ENCODE measurements at places on chromosomes 3 and 15.

DNA sequence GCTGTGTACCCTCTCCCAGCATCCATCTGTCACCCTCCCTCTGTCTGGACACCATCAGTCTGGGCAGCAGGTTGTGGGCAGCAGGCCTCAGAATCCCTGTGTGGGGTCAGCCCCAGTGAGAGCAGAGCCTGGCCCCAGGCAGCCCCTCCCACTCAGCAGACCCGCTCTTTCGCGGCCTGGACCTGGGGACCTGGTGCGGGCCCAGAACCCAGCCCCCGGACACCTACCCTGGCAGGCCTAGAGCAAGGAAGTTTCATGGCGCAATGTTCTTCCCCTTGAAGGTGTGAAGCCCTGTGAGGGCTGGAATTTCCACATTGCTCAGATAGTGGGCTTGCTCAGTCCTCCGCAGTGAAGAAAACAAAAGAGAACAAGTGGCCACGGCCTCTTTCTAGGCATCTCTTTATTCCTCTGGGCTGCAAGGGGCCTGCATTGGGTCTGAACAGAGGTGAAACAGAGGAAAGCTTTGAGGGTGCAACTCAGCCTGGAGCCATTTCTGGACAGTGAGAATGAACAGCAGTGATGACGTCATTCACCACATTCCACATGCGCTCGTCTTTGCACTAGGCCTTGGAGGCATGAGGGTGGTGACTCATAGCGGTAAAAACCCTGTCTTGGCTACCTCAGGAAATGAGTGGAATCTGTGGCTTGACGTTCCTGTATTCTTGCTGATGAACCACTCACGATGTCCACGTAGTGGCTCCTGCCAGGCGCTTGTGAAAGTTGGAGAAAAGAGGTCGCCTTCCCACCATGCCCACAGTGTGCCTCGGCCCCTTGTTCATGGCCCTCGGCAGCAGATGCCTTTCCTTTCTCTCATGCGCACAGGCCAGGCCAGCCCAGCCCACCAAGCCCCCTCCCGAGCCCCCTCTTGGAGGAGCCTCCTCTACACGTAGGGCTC, 66.1 kb downstream of the SLC30A4 start:
- DNase-seq, result peak; percentile 61

DNA sequence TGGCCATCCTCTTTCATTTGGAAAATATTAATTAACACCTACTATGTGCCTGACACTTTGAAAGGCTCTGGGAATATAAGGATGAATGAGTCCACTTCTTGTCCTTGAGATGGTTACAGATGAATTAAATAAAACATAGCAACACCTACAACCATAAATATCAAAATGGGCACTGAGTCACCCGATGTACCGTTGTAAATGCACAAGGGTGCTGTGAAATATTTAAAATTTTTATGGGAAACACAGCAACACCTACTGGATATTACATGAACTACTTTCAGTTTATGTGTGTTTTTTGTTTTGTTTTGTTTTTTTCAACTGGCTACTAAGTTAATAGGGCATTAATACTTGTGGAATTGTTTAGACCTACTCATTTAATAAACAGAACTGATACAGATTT, 239.0 kb upstream of the NAALADL2 start:
- DNase-seq, result no peak

DNA sequence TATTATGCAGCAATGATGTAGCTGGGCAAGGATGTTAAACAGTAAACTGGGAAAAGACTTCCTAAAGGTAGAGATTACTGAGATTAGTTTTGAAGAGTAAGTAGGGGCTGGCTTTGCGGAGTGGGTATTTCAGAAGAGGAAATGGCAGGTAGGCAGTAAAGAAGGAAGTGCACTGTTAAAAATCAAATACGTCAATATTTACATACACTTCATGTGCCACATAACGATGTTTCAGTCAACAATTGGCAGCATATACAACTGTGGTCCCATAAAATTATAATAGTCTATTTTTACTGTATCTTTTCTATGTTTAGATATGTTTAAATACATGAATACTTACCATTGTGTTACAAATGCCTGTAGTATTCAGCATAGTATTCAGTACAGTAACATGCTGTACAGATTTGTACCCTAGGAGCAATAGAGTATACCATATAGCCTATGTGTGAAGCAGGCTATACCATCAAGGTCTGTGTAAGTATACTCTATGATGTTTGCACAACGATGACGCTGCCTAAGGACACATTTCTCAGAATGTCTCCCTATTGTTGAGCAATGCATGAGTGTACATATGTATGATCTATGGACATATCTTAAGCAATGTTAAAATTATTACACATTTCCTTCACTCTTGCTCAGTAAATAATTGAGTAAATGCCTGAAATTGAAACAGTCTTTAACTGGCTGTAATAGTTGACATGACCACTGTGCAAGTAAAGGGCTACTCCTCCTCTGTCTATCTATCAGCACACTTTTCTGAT, 196.7 kb downstream of the ISL2 start:
- DNase-seq, result no peak

DNA sequence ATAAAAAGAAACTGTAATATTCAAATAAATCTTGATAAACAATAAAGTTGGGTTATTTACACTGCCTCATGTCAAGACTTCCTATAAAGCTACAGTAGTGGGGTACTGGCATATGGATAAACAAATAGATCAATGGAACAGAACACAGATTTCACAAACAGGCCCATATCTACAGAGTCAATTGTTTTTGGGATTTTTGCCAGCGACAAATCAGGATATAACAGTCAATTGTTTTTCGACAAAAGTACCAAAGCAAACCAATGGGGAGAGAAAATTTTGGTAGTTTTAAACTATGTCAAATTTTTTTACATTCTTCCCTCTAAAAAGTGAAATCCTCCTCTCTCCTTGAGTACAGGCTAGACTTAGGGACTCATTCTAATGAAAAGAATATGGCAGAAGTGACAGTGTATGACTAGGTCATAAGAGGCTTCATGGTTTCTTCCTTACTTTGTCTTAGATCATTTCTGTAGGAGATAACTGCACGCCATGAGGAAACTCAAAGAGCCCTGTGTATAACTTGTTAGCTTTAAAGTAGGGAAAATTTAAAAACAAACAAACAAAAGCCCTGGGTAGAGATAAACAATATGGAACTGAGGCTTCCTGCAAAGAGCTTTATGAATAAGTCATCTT, 16.9 kb downstream of the IP6K1 start:
- DNase-seq, result no peak

DNA sequence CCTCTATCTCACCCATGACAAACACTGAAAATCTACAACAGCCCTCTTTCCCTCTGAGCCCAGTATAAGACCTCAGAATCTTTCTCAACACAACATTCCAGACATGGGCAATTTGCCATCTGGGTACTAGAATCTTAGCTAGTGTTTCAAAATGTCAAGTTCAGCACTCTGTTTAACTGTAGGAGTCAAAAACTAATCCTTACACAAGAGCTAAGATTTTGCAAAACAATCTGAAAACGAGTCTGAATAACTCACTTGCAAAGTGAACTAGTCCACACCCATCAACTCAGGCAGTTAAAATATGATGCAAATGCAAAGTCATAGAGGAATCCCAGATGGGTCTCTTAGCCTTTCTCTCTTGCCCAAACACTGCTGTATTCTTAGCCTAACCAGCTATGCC, 67.8 kb downstream of the GPR176 start:
- DNase-seq, result no peak

DNA sequence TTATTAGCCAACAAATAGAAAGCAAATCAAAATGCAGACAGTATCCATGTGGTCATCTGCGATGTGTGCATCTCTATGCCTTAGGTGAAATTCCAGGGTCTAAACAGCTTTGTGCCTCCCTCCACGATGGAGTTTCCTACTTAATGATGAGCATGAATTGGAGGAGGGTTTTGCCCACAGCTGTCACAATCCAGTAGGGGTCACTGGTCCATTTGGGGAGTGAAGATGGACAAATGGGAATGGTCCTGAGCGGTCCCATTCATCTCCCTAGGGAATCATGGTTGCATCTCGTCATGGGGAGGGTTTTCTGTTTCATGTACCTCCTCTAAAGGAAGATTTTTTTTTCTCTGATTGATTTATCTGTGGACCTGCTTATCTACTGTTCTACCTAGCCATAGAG, 358.0 kb downstream of the PTPRG start:
- DNase-seq, result no peak

DNA sequence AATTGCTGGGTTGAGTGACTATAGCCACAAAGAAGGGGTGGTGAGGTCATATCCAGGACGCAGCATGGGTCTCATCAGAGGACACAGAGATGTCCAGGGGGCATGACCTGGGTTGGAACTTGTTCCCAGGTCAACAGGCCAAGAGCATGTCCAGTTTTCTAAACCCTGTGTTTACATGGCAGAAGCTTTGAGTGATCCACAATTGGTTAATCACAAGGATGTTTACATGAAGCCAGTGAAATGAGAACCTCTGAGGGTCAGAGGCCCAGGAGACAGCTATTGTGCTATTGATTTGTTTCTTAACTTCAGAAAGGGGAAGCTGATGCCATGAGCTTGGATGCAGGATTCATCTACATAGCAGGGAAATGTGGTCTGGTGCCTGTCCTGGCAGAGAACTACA, 42.2 kb upstream of the TOPBP1 start:
- DNase-seq, result no peak

- no peak for DNase-seq
Observed at GRCh38 chr3:33513262-33513863, 73.2 kb upstream of the UBP1 start.

GRCh38 chr3:144265542-144266100, 294.0 kb downstream of the DIPK2A start:
- DNase-seq, result no peak

- no peak for DNase-seq
Observed at GRCh38 chr3:66567077-66567476, 66.3 kb upstream of the LRIG1 start.

- DNase-seq, result no peak
Observed at GRCh38 chr3:158766364-158766763, 34.1 kb upstream of the RARRES1 start.

DNA sequence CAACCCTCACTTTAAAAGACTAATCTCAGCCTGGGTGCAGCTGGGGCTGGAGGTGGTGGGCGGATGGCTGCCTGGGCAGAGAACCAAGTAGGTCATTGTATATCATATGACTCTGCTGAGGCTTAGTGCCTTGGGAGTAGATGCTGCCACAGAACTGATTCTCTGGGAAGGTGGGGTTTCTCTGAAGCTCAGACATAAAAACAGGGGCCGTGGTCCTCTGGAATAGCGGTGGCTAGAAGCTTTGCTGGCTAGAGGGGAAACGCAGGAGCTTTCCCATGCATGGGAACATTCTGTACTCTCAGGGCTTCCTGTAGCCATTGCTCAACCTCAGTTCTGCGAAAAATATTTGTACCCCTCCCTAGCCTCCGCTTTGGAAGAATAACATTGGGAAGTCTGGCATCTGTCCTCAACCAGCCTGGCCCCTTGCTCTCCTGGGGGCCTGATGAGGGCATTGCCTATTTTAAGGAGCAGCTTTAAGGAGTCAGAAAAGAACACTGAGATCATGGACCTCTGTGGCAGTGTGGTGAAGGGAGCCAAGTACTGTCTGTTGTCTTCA, 14.7 kb downstream of the TIMP4 start:
- no peak for DNase-seq

DNA sequence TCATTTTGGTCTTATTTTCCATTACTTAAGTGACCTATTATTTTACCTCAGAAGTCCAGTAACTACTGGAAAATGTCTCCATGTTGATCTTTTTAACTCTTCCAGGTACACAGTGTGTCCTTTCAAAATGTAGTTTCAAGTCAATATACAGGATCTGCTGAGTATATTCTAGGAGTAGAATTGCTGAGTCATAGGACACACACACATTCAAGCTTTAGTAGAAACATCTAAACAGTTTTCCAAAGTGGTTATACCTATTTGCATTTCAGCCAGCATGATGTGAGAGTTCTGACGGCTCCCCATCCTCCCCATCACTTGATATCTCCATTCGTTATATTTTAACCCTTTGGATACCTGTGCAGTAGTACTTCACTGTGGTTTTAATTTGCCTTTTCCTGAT, 271.9 kb downstream of the MCTP2 start:
- no peak for DNase-seq

DNA sequence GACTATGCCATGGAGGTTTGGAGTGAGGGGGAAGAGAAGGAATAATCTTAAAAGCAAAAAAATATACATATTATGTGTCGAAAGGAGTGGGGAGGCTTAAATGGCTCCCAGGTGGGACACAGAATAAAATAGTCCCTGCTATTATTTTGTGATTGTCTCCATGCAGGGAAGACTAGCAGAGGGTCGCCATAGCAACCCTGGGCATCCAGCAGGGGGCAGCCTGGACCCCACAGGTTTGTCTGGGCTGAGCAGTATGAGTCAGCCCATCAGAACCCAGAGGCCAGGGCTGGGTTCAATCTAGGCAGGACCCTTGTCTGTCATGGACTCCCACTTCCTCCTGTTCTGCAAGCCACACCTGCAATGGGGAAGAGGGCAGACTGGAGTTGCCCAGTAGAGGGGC, 17.6 kb upstream of the LINGO1 start:
- DNase-seq, result no peak

DNA sequence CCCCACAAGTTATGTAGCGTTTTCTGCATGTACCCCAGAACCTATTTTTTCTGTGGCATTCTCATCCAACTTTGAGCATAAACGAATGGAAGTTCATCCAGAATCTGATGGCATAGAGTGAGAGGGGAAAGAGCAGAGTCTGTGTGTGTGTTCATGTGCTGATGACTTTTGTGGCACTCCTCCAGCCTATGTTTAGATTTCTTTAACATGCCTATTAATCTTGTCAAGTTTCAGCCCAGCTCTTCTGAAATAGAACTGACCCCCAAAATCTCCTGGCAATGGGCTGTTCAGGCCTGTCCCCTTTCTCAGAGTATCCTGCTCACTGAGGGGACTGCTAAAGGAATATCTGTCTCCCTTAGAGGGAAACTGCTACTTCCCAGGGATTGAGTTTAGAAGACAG, 56.4 kb upstream of the NEO1 start:
- DNase-seq, result no peak

DNA sequence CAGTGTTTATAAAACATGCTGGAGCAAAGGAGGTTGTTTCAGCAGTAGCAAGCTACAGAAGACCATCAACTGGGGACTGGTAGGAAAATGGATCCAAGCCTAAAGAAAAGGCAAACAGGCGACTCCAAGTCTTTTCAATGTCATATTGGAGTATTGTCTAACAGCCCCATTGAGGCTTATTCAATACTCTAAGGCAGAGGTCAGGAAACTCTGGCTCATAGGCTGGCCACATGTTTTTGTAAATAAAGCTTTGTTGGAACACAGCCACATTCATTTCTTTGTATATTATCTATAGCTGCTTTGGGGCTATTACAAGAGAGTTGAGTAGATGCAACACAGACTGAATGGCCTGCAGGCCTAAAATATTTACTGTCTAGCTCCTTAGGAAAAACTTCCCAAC, 77.5 kb downstream of the RPL22L1 start:
- no peak for DNase-seq

DNA sequence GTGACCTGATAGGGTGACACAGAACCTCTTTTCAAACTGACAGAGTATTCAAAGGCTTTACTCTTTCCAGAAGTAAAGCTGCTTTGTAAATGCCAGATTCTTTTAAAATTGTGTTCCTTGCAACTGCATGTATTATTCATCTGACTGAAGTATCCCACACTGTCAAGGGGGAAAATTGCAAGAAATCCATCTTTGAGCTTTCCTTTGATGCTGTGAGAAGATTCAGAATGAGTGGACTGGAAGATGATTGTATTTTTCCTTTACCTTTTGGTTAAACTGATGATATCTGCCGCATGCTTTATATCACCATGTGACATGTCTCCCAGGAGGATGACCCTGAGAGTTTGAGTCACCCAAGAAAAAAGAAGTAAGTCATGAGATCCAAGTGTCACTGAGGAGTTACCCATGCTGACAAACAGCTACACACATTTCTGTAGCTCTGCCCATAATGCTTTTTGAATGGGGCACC, 250.8 kb upstream of the CBLB start:
- no peak for DNase-seq
